ENCODE measurements at places on chromosomes 1 and 21.

GRCh38 chr1:14605945-14606344 is 7.5 kb downstream of the KAZN start:
- DNase-seq = no peak

- no peak for DNase-seq
Measured at GRCh38 chr1:190975827-190976226, 498.2 kb upstream of the BRINP3 start.

- DNase-seq = no peak
Measured at GRCh38 chr21:44566403-44566802, 7.1 kb upstream of the KRTAP10-4 start.

DNA sequence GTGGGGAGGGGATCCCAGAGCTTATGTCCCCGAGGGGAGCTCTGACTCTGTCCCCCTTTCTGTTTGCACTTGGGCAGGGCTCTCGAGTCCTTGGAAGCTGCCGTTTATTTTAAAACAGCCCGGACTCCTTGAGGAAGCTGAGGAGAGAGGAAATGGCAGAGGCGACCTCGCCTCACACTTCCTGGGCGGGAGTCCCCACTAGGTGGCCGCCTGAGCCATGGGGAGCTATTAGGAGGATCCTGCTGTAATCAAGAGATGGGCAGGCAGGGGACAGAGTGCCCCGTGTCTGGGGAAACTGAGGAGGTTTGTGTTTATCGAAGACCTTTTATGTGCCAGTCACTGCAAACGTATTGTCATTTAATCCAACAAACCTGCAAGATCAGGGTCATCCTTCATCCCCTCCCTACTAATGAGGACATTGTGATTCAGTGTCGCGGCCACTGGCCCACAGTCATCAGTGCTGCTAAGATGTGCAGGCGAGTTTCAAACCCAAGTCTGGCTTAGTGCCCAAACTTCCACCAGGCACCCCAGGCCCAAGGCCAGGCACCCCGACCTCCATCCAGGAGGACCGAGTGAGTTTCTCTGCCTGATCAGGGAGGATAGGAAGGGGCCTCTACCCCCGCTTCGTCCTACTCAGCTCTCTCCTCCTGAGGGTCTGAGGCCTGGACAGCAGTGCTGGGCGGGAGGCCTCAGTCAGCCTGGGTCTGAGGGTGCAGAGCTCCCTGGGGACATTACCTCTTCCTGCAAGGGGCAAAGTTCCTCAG is 316.9 kb upstream of the VAMP3 start:
- peak; percentile 16 for DNase-seq

GRCh38 chr1:70072231-70072751 is 133.1 kb downstream of the LRRC40 start:
- peak; percentile 65 for DNase-seq

- no peak for DNase-seq
Measured at GRCh38 chr1:223231011-223231572, 88.0 kb upstream of the TLR5 start.

- DNase-seq = no peak
Measured at GRCh38 chr1:20399606-20400180, 86.3 kb downstream of the CAMK2N1 start.

GRCh38 chr1:86324130-86324822 is 71.8 kb downstream of the ODF2L start:
- DNase-seq = no peak

DNA sequence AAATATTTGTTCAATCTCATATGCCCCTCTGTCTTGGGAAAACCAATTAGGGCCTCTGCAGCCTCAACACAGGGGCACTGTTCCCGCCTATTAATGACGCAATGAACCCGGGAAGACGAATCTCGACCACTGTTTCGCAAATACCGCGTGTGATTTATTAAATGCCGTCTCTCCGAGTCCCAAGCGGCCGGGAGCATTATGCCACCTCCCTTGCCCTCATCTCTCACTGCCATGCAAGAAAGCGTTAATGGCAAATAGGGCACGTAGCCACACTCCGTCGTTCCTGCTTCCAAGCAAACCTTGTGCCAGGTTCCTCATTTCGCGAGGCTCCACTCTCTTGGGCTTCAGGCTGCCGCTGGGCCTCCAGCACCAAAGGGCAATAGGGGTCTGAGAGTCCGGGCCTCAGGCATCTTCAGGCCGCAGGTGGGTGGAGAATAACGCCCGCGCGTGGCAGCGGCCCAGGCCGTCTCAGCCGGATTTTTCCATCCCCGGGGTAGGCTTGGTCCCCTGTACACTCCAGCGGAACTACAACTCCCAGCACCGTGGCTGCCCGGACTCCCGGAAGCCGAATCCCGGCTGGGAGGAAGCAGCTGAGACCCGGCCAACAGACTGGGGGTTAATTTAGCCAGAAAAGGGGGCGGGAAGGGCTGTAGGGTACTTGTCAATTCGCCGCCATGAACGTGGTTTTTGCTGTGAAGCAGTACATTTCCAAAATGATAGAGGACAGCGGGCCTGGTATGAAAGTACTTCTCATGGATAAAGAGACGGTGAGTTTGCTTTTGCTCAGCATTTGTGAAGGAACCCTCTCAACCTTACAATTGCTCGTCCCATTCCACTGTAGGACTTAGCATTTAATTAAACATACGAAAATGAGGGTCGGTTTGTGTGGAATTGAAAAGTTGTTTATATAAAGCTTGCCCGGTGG is at the start of gene VPS45:
VPS45 (plus strand) TSS at position 593 of the 925 bp plus-strand sequence; CDS start at position 675, 82 bp downstream.
- peak; percentile 87 for DNase-seq

DNA sequence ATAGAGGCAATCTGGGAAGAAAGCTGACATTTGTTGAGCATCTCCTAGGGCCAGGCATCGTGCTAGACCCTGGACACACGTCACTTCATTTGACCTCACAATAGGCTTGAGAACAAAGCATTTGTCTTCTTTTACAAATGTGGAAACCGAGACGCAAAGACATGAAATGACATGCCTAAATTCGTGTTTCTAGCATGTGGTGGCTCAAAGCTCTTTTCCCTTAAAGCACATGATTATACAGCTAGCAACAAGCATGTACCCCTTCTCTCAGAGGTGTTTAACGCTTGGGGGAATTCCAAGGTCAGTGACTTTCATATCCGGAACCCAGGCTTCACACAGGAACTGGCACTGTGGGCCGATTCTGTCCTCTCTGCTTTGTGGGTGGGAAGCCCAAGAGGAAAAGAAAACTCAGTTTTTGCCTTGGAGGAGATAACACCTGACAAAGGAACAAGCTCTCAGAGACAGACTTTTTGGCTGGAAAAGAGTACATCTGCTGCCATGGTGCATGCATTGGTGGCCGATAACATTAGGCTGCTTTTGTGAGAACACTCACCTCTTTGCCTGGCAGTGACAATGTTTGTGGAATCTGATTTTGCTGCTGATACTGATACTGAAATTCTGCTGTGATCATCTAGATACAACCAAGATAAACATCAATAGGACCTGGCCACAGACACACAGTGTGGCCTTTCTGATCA is 15.4 kb upstream of the CD2 start:
- DNase-seq = no peak

DNA sequence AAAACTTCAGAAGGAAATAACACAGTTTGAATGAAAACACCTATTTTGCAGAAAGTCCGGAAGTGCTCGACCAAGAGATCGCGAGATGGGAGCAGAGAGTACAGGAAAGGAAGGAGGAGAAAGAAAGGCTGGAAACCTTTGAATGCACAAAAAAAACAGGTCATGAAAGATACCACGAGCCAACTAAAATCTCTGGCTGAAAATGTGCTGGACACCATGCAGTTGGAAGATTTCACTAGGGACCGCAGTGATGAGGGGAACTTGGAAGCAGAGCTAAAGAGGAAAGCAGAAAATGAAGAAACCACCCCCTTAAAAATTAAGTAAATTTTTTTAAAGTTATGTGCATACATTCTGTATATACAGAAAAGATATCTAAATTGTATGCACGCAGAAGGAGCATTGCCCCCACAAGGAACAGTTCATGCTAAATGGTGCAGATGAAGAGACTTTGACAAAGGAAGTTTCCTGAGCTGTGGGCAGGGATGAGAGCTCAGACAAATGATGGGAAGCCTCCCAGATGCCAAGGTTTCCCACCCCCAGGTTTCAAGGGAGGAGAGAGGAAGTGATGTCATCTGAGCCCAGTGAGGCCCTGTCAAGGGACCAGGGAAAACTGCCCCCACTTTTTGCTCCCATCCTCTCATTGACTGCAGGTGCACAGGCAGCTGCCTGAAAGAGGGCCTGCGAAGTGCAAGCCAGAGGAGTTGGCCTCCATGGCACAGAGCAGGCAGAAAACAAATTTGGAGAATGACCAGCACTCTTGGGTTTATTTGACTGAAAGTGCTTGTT is 52.5 kb downstream of the ETS2 start:
- DNase-seq = no peak

DNA sequence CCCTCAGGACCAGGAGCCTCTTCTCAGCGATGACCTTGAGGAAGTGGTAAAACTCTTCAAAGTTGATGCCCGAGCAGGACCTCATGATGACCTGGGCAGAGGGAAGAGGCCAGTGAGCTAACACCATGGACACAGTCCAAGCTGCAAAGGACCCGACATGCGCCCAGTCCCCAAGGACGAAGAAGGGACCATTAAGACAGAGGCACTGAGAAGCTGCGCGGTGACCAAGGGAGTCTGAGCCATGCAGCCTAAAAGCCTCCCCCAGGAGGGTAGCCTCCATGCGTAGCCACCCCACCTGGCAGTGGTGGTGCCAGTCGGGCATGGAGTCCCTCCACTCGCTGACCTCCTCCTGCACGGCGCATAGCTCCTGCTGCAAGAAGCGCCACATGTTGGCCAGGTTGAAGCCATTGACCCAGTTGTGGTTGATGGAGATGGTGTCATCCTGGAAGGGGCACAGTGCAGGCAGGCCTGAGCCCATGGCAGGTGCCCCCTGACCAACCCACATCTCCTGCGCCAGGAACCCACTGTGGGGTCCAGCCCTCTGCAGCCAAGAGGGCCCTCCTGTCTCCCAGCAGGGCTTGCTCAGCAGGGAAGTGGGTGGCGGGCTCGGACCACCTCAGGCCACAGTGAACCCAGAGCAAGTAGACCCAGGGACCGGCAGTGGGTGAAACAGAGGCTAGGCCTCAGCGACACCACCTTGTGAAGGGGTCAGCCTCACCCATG is 2.4 kb downstream of the JMJD4 start:
- DNase-seq = no peak

DNA sequence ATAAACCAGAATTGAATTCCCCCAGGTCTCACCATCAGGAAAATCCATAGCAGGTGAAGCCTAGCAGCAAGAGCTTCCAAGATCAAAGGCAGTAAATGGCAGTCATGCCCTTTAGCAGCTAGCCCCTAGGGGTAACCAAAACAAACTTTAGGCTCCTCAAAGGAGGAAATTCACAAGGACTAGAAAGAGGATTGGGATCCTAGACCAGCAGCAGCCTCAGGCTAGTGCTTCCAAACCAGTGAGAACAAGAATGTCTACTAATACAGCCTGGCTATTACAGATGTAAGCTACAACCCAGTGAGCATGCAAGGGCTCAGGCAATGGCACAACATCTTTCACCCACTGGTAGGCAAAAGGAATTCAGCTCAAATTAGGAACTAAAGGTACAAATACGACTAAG is 11.1 kb upstream of the RIMKLA start:
- DNase-seq = no peak

DNA sequence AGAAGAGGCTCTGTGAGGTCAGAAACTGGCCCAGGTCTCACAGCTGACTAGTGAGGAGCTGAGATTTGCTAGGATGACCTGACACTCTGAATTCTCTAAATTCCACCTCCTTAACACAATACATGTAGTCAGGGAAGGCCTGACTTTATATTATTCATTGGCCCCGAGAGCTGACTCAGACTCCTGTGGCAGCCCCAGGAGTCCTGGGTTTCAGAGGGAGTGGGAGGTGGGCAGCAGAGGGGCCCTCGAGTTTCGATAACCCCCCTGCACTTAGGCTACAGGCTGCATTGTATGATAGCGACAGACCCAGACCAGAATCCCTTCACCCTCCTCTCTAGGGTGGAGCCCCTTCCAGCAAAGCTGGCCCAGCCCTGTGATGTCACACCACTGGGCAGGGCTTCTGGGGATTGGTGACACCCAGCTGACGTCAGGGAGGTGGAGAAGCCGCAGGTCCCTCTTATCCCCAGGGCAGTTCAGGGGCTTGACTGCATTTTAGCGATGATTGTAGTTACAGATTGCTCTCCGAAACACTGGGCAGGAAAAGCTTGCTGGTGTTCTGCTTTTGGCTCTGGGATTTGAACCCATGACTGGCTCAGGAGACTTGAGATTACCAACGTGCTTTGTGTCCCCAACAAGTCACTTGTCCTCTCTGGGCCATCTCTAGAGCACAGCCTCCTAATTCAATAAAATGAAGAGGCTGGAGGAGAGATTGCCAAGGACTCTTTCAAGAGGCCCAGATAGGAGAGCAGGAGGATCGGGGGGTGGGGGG is 17.0 kb upstream of the GPR37L1 start:
- peak; percentile 21 for DNase-seq

DNA sequence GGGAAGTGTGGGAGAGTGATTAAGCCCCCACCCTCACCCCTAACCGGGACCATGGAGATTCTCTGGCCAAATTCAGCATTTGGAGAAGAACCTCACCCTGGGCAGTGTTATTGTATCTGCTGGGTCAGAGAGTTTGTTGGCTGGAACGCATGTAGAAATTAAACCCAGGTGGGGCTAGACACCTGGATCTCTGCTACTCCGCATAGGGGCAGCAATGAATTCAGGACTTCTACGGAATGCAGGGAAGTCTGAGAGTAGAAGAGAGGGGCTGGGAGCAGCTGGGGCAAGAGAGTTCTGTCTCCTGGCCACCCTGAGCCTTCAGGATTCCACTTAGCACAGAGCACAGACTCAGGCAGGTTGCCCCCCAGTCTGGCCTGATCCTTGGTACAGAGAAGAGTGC is 3.6 kb upstream of the CRABP2 start:
- no peak for DNase-seq

GRCh38 chr1:169696273-169697100 is 14.9 kb downstream of the SELL start:
- DNase-seq = no peak

- DNase-seq = no peak
Measured at GRCh38 chr1:238991765-238992495, 394.4 kb upstream of the CHRM3 start.

- DNase-seq = no peak
Measured at GRCh38 chr1:161421456-161421855, 53.8 kb upstream of the CFAP126 start.

DNA sequence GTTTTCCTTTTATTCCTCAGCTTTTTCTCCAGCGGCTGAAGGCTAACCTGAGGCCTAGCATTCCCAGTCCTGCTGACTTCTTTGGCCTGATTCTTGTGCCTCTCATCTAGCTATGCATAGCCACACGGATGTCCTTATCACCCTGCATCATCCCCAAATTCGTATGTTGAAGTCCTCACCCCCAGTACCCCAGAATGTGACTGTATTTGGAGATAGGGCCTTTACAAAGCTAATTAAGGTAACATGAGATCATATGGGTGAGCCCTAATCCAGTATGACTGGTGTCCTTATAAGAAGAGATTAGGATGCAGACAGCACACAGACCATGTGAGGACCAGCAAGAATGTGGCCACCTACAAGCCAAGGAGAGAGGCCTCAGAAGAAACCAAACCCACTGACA is 44.6 kb downstream of the CDCP2 start:
- DNase-seq = no peak

GRCh38 chr21:35508139-35508888 is 459.2 kb upstream of the RUNX1 start:
- peak; percentile 58 for DNase-seq

DNA sequence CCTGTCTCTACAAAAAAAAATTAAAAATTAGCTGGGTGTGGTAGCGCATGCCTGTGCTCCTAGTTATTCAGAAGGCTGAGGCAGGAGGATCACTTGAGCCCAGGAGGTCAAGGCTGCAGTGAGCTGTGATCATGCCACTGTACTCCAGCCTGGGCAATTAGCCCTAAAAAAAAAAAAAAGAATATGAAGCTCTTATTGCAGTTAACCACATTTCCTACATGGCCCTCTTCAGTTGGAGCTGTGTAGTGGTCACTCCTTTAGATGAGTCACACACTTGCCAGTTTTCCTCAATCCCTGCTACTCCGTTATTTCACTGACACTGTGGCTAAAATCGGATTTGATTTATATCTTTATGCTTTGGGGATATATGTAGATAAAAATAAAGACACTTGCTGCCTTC is 11.8 kb downstream of the NFYC start:
- peak; percentile 80 for DNase-seq

All from AG10803 (cell line).